Esophagus (tissue), 2 donors: ENCODE measurements at places on chromosomes 7 and 10. TPM values are rescaled to one million over a fixed set of nuclear protein-coding genes. Genes with fewer than 3 reads are reported as not detected.

SLC18A3 gene
- not detected for polyA plus RNA-seq

VAX1 gene
- polyA plus RNA-seq: not detected

MACROH2A2 gene
- 17.4 TPM for polyA plus RNA-seq

IKZF1 gene
- polyA plus RNA-seq: 1.1 TPM

GNG11 gene
- polyA plus RNA-seq: 6.9 TPM

TMEM248 gene
- polyA plus RNA-seq: 23.5 TPM

COPS6 gene
- polyA plus RNA-seq: 119 TPM

UNCX gene
- not detected for polyA plus RNA-seq

WDR91 gene
- polyA plus RNA-seq: 19.9 TPM

PRKCQ gene
- polyA plus RNA-seq: 0.69 TPM

EPHA1 gene
- polyA plus RNA-seq: 65.6 TPM
